ENCODE measurements at places on chromosomes 7 and 10. TPM values are rescaled to one million over a fixed set of nuclear protein-coding genes. Genes with fewer than 3 reads are reported as not detected.

HERC4 gene
- 25.2 TPM for total RNA-seq

GRID2IP gene
- total RNA-seq: not detected

ADCYAP1R1 gene
- 0.03 TPM for total RNA-seq

INMT gene
- not detected for total RNA-seq

NACAD gene
- 0.46 TPM for total RNA-seq

TEX47 gene
- total RNA-seq: not detected

CYTH3 gene
- total RNA-seq: 32.7 TPM

ANTXRL gene
- total RNA-seq: 0.46 TPM

CLRN3 gene
- 0.07 TPM for total RNA-seq

All from A549 treated with dexamethasone at 1 μM for 4 hours (cell line).